Activated naive CD4-positive, alpha-beta T cell (primary cell): ENCODE measurements at places on chromosomes 12 and 14.

- no peak for DNase-seq
These were observed 207.8 kb downstream of the CRADD start for GRCh38 chr12:93884794-93885460.

DNA sequence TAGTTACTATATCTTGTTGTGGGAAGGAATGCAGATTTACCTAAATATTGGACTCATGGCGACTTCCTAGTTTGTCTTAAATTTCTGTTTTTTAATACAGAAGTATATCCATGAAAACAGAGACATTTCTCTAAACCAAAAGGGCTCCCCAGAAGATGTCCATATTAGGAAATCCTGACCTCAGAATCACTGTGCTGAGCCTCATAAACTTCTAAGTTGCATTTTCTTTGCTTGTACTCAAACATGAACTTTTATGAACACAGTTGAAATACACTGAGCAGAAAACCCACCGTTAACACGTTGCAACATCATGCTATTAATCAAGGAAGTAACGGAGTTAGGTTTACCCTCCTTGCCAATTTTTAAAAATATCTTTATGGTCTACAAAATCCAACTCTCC lies 42.9 kb upstream of the NR2C1 start:
- no peak for DNase-seq

GRCh38 chr14:35229084-35229791 lies 62.9 kb upstream of the PSMA6 start:
- no peak for DNase-seq

- no peak for DNase-seq
These were observed 7.2 kb upstream of the KRT86 start for GRCh38 chr12:52267266-52267665.

GRCh38 chr14:25832585-25832984 lies 765.2 kb downstream of the NOVA1 start:
- no peak for DNase-seq

GRCh38 chr12:29346769-29347421 lies 34.1 kb downstream of the ERGIC2 start:
- no peak for DNase-seq

- DNase-seq: no peak
These were observed 33.8 kb downstream of the SYT1 start for GRCh38 chr12:78898416-78898815.

DNA sequence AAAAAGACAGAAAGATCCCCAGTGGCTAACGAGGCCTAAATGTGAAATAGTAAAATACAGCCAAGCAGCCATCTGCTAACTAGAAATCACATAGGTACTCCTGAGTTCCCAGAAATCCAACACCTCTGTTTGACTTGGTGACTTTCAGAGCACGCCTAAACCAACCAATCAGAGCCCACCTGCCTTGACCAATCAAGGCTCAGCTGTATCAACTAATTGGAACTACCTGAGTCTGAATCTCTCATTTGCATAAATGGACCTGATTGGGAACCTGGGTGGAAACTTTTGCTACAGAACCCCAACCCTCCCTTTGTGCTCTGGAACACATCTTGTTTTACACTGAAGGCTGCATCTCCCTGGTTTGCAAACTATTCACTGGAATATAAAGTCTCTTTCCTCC lies 5.1 kb upstream of the TCL1B start:
- DNase-seq: no peak

DNA sequence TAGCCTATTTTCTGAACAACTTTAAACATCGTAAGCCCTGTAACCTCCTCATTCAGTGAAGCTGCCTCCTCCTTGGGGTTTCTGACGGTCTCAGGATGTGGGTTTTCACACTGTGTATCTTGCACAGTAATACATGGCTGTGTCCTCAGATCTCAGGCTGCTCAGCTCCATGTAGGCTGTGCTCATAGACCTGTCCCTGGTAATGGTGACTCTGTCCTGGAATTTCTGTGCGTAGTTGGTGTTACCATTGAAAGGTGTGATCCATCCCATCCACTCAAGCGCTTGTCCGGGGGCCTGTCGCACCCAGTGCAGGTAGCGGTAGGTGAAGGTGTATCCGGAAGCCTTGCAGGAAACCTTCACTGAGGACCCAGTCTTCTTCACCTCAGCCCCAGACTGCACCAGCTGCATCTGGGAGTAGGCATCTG lies 980.5 kb downstream of the TMEM121 start:
- no peak for DNase-seq

DNA sequence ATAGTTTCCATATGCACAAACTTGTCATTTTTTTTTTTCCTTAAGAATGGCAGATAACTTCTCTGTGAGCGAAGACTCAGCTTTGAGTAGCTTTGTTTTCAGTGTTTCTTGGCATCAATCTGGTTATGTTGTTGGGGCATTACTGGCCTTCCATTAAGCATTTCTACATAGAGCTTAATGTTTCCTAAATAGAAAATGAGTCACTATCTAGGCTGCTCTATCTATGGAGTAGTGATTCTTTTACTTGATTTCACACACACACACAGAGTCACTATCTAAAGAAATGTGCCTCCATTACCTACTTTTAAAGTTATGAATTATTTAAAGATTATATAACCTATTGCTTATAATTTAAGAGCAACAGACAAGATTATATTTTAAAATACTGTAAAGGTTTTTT lies 53.9 kb downstream of the TMEM260 start:
- no peak for DNase-seq

GRCh38 chr14:31781578-31781977 lies 220.4 kb downstream of the NUBPL start:
- DNase-seq: no peak

- no peak for DNase-seq
These were observed 27.0 kb upstream of the PTHLH start for GRCh38 chr12:27999521-27999920.

- DNase-seq: no peak
These were observed 33.1 kb downstream of the CAMKK2 start for GRCh38 chr12:121263206-121263935.
